ENCODE measurements at places on chromosomes 7 and 10.

DNA sequence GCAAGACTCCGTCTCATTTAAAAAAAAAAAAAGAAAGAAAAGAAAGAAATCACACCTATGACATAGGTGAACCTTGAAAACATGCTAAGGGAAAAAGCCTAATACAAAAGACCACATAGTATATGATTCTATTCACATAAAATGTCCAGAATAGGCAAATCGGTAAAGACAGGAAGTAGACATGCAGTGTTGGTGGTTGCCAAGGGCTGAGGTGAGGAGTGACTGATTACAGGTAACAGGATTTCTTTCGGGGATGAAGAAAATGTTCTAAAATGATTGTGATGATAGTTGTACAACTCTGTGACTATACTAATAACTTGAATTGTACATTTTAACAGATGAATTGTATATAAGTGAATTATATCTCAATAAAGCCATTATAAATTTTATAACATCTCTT is 3.3 kb downstream of the XPNPEP1 start:
- no peaks in the 10 kb centered on the region for H3K27me3 ChIP-seq
- H3K4me1 ChIP-seq = peaks cover 25% of the 10 kb centered on the region
- DNase-seq = no peak
- no peaks in the 10 kb centered on the region for H3K36me3 ChIP-seq
- H3K4me3 ChIP-seq = no peak overlapping the region

DNA sequence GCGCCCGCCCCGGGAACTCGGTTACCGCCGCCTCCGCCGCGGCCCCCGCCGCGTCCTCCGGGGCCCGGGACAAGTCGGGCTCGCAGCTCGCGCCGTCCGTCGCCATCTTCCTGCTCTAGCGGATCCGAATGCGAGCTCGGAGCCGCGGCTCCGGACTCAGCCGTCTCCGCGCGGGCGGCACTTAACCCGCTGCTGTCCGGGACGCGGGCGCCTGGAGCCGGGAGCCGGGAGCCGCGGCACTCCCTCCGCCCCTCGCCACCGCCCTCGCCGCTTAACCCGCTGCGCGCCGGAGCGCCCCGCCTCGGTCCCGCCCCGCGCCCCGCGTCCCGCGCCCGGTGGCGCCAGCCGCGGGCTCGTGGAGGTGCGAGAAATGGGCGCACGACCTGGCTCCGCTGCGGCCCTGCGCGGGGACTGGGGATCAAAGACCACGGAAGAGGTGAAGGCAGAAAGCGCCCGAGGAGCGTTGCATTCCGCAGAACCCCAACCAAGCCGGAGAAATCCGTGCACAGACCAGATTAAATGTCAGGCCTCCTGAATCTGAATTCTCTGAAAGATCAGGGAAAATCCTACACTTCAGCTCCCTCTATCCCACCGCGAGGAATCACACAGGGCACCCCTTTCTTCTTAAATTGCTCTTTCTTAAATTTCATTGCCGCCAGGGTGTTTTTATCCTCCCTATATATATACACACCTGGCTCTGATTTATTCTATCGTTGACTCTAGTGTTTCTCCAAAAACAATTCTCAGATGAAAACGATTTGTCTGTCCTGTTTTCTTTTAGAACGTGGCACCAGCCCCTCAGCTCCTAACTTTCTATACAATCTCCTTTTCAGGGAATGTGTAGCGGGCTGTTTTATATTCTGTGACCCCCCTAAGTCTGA is at the start of gene CTTNBP2:
CTTNBP2 (minus strand) TSS at position 132 of the 881 bp plus-strand sequence; CDS start at position 106, 26 bp downstream.
- H3K4me1 ChIP-seq = peaks cover 4% of the 10 kb centered on the region
- H3K4me3 ChIP-seq = peak within 1 kb of the TSS; percentile 22

DNA sequence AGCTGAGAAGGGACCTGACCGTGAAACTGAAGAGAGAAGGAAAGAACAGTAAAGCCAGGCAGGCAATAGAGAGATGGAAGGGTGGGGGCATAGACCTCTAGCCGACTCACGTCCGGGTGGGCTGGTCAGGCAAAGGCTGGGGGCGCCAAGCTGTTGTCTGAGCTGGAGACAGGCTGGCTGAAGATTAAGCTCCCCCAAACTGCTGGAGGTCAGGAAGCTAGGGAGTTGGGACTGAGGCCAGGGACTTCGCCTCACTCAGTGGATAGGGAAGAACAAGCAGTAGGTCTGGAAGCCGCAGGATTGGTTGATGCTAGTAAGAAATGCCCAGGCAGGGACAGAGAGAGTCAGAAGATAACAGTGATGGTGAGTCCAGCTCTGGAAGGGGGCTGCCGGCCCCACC is 5.3 kb downstream of the PITX3 start:
- H3K36me3 ChIP-seq = no peaks in the 10 kb centered on the region
- H3K4me1 ChIP-seq = peaks cover 13% of the 10 kb centered on the region
- H3K27me3 ChIP-seq = peaks cover 6% of the 10 kb centered on the region
- H3K27ac ChIP-seq = no peak overlapping the region
- H3K4me3 ChIP-seq = no peak overlapping the region

- H3K4me3 ChIP-seq = no peak overlapping the region
- H3K27me3 ChIP-seq = no peaks in the 10 kb centered on the region
- no peak overlapping the region for H3K27ac ChIP-seq
- no peaks in the 10 kb centered on the region for H3K4me1 ChIP-seq
Observed at GRCh38 chr7:13198036-13198435, 510.6 kb downstream of the ARL4A start.

GRCh38 chr7:151349507-151349853 is 7.9 kb downstream of the NUB1 start:
- H3K36me3 ChIP-seq = peaks cover 43% of the 10 kb centered on the region
- H3K4me3 ChIP-seq = peak overlapping the region; percentile 47
- H3K4me1 ChIP-seq = peaks cover 30% of the 10 kb centered on the region
- H3K27me3 ChIP-seq = no peaks in the 10 kb centered on the region
- DNase-seq = no peak

DNA sequence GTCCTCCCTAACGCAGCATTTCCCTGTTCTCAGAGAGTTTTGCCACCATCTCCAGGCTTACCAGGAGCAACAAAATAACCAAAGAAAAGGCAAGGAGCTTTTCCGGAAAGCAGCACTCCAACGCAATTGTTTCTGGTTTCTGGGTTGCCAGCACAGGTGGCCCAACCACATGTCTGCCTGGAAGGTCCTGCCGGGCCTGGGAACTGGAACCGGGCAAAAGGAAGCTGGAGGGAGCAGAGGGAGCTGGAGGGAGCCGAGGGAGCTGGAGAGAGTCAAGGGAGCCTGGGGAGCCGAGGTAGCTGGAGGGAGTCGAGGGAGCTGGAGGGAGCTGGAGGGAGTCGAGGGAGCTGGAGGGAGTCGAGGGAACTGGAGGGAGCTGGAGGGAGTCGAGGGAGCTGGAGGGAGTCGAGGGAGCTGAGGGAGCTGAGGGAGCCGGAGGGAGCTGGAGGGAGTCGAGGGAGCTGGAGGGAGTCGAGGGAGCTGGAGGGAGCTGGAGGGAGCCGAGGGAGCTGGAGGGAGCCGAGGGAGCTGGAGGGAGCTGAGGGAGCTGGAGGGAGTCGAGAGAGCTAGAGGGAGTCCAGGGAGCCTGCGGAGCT is 54.6 kb downstream of the STK32C start:
- no peaks in the 10 kb centered on the region for H3K4me1 ChIP-seq
- no peaks in the 10 kb centered on the region for H3K36me3 ChIP-seq
- no peak overlapping the region for H3K27ac ChIP-seq
- H3K27me3 ChIP-seq = no peaks in the 10 kb centered on the region
- DNase-seq = no peak

GRCh38 chr10:60894786-60895185 is 49.2 kb downstream of the RHOBTB1 start:
- no peak overlapping the region for H3K27ac ChIP-seq
- no peaks in the 10 kb centered on the region for H3K4me1 ChIP-seq
- DNase-seq = no peak
- H3K4me3 ChIP-seq = no peak overlapping the region
- peaks cover 3% of the 10 kb centered on the region for H3K27me3 ChIP-seq

DNA sequence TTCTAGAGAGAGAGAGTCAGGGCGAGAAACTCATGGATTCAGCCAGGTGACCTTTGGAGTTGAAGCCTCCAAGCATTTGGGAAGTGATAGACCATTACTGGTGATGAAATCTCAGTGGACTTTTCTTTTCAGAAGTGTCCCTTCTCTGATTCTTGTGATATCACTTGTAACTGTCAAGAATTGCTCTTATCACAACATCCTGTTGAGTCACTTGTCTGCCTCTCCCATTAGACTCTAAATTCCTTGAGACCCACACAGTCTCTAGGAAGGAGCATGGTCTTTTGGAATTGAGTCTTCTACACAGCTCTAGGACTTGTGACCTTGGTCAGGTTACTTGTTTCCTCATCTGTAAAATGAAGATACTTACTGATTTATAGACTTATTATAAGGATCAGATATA is 81.0 kb downstream of the CFAP58 start:
- DNase-seq = no peak
- H3K4me1 ChIP-seq = no peaks in the 10 kb centered on the region
- H3K36me3 ChIP-seq = no peaks in the 10 kb centered on the region
- no peaks in the 10 kb centered on the region for H3K27me3 ChIP-seq

DNA sequence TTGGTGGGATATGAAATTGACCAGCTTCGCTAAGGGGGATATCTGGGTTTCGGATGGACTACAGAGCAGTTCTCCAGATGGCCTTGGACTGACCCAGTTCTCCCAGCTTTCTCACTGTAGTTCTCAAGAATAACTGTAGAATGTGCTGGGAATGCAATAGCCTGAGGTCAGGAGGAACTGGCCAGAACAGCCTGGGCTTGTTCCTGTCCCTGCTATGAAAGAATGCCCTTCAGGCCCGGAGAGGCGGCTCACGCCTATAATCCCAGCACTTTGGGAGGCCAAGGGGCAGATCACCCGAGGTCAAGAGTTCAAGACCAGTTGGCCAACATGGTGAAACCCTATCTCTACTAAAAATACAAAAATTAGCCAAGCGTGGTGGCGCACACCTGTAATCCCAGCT is 12.3 kb upstream of the TSPAN14 start:
- no peaks in the 10 kb centered on the region for H3K27me3 ChIP-seq
- H3K27ac ChIP-seq = no peak overlapping the region
- peaks cover 4% of the 10 kb centered on the region for H3K4me1 ChIP-seq
- H3K36me3 ChIP-seq = no peaks in the 10 kb centered on the region
- H3K4me3 ChIP-seq = no peak overlapping the region

GRCh38 chr7:12401538-12402364 is 1.9 kb downstream of the VWDE start:
- no peak overlapping the region for H3K27ac ChIP-seq
- H3K27me3 ChIP-seq = no peaks in the 10 kb centered on the region
- peaks cover 10% of the 10 kb centered on the region for H3K4me1 ChIP-seq
- H3K4me3 ChIP-seq = no peak overlapping the region

DNA sequence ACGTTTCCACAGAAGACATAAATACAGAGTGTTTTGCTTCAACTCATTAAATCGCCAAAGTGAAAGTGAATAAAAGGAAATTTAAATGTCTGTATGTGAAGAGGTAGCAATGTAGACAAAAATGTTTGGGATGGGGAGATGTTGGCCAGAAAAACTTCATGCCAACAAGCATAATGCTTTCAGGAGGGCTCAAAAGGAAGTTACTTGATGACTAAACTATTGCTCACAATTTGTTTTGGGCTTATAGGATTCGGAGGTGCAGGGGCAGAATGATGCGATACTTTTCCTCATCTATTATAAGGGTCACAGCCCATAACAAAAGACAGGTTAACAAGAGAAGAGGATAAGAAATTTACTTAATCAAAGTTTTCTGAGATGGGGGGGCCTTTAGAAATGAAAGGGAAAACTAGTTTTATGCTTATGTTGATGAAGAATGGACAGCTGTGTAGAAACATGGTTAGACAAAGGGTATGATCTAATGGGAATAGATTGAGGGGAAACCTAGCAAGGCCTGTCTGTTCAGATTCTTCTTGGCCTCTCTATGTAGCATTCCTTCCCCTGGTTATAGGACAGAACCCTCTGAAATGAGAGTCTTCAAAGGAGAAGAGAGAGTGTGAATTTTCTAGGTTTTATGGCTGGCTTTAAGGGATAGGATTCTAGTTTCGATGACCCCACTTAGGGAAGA is 898.6 kb downstream of the LRMDA start:
- H3K36me3 ChIP-seq = no peaks in the 10 kb centered on the region
- no peaks in the 10 kb centered on the region for H3K4me1 ChIP-seq
- H3K27ac ChIP-seq = no peak overlapping the region
- H3K4me3 ChIP-seq = no peak overlapping the region

DNA sequence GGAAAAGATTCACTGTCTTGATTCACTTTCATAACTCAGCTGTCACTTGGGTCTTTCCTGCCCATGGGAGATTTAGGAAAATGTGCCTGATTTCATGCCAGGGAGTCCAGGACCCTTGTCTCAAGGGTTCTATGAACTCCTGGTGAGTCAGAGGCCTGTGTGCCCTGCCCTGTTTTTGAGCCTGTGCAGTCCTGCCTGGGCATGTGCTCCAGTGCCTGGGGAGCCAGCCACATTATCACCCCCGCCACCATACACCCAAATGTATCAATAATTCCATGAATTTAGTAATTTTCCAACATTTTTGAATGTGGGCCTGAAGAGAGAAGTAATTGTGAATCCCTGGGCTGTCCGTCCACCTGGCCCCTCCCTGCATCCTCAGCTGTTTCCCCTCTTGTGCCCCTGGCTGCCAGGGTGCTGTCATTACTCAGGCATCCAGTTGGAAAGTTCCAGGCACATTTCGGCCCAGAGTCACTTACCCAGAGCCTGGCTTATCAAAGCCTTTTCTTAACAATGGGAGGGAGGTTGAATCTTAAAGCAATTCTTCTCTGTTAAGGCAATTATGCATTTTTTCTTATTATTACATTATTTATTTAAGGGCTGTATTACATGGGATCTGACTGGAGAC is 287.8 kb upstream of the CDC14C start:
- H3K4me3 ChIP-seq = no peak overlapping the region
- H3K27ac ChIP-seq = no peak overlapping the region
- no peaks in the 10 kb centered on the region for H3K4me1 ChIP-seq
- no peak for DNase-seq
- H3K36me3 ChIP-seq = no peaks in the 10 kb centered on the region

GRCh38 chr10:17730667-17731066 is 21.3 kb upstream of the TMEM236 start:
- DNase-seq = no peak
- no peak overlapping the region for H3K27ac ChIP-seq
- no peaks in the 10 kb centered on the region for H3K36me3 ChIP-seq
- H3K4me1 ChIP-seq = no peaks in the 10 kb centered on the region

GRCh38 chr7:64916-65341 is 127.4 kb upstream of the FAM20C start:
- H3K4me3 ChIP-seq = no peak overlapping the region
- no peaks in the 10 kb centered on the region for H3K4me1 ChIP-seq
- DNase-seq = no peak
- H3K27ac ChIP-seq = no peak overlapping the region

DNA sequence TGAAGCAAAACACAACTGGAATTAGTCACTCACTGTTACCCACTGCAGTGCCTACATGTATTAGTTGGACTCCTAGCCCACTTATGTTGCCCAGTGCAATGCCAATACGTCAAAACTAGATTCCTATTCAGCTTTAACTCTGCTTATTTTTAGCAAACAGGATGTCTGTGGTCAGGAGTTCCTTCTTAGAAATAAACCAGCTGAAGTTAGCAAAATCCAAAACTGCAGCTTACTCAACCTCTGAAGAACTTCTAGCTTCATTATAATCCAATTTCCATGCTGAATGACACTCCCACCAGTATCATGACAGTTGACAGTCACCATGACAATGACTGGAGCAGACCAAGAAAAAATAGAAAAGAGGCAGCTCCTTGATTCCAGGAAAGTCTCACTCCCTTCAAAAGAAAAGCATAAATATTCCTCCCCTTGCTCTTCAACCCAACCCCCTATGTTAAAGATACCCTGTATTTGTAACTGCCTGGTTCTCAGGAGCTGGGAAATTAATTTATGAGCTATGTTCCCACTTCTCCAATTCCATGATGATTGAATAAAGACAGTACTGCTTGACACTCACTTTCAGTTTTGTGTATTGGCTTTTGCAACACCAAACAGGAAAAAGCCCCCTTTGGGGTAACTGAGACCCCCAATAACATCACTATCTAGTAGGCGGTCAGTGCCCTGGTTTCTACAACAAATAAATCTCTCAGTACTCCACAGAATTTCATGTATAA is 327.4 kb downstream of the SORCS1 start:
- H3K4me3 ChIP-seq = no peak overlapping the region
- DNase-seq = no peak
- no peaks in the 10 kb centered on the region for H3K36me3 ChIP-seq
- H3K27ac ChIP-seq = no peak overlapping the region
- H3K4me1 ChIP-seq = no peaks in the 10 kb centered on the region

Data from effector memory CD4-positive, alpha-beta T cell (primary cell).